CD4-positive, alpha-beta T cell treated with Interleukin-17A for 1 hour (primary cell): ENCODE measurements at places on chromosomes 7 and 10.

- peak; percentile 15 for DNase-seq
Measured at GRCh38 chr10:80924063-80924952, 386.6 kb downstream of the SH2D4B start.

- DNase-seq: no peak
Measured at GRCh38 chr7:107889992-107890391, 991 bp upstream of the DLD start.

DNA sequence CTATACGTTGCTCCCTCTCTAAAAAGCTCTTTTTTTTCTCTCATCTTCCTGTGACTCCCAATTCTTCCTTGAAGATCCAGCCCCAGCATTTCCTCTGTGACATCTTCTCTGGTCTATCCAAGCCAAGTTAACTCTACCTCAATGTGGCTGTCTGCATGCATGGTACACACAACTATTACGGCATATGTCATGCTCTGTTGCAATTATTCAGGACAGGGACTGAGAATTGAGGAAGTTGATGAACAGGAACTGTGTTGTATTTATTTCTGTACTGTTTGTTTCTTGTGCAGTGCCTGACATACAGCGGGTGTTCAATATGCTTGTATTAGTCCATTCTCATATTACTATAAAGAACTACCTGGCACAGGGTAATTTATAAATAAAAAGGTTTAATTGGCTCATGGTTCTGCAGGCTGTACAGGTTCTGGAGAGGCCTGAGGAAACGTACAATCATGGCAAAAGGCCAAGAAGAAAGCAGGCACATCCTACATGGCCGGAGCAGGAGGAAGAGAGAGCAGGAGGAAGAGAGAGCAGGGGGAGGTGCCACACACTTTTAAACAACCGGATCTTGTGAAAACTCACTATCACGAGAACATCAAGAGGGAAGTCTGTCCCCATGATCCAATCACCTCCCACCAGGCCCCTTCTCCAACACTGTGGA lies 6.3 kb downstream of the TRPV5 start:
- no peak for DNase-seq

GRCh38 chr10:11611248-11612020 lies at the start of gene USP6NL:
TSS of gene USP6NL (minus strand) at chr10:11611650. CDS start at chr10:11597634, 14,016 bp downstream.
- peak; percentile 55 for DNase-seq

- no peak for DNase-seq
Measured at GRCh38 chr7:123652406-123652805, 3.3 kb upstream of the LMOD2 start.

GRCh38 chr10:133442191-133442966 lies 11.4 kb upstream of the SCART1 start:
- peak; percentile 38 for DNase-seq

DNA sequence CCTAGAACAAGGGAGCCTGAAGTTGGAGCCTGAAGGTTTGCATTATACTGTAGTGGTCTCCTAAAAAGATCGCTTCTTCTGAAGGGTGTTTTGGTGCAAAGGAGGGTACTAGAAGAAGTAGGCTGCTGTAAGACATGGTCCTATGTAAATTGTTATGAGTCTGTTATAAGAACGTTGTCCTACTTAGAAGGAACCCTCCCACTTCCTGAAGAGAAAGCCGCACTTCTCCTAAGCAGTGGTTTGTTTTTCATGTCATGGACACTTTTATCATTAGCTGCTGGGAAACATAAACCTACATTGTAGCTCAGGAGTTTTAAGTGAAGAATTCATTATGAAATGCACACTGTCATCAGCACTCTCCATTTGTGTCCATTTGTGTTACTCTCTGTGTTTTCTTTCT lies 129.1 kb upstream of the ITGB1 start:
- peak; percentile 49 for DNase-seq

- peak; percentile 45 for DNase-seq
Measured at GRCh38 chr7:26681819-26682418, 182.5 kb downstream of the SKAP2 start.

DNA sequence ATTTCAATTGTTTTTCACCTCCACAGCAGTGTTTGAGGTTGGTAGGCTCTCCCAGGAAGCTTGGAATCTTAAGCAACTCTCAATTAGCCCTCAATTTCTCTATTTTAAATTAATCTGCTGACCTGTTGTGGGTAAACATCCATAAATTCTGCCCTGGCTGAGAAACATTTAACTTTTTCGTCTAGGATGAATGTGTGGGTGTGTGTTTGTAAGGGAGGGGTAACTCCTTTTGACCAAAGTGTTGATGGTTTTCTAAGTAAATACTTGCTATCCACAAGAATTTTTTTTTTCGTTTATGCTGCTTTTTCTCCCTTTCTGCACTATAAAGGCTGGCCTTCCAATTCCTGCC lies 973 bp downstream of the PPP3CB start:
- DNase-seq: no peak

DNA sequence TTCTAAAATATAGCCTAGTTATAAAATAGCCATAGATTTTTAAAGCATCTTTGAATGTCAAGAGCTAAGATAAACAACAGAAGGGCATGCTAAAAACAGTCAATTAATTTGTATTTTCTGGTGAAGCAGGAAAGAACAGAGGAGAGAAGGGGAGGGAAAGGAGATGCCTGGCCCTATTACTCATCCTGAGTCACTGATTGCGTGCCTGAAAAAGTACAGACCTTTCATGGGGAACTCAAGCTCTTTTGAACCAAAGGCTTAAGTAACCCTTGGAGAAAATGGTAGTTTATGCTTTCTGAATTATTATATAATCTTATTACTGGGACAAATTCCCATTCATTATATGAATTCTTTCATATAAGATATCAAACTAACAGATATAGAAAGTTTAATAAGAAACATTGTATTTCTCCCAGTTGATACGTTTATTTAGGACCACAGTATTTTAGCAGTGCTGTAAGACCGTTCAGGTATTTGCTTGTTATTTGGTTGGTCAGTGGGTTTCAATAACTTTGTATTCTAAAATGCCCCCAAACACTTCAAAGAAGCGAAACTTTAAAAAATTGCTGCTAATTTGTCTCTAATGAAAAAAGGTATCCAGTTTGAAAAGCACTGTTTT lies 151.3 kb downstream of the HGF start:
- no peak for DNase-seq

- DNase-seq: no peak
Measured at GRCh38 chr7:10696064-10696463, 277.6 kb upstream of the PHF14 start.

- no peak for DNase-seq
Measured at GRCh38 chr10:117550599-117551329, 8.2 kb downstream of the EMX2 start.

DNA sequence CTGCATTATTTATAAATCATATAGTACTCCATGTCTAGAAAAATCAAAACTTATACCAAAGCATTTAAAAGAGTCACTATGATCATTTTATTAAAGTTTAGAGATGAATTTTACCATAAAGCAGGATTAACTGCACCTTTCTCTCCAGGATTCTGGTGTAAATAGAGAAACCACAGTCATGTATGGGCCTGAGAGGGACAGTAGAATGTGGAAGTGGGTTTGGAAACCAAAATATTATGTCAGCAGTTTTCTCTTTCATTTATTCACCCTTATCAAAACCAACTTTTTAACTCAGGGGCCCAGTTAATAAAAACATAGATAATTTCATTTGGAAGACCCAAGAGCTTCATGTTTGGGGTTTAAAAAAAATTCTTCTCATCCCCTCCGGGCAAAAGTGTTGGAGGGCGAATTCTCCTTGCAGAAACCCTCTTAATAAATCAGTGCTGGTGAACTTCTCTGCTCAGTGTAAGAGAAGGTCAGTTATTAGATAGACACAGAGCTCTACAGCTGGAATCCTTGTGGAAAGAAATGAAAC lies 266.2 kb downstream of the CREB5 start:
- DNase-seq: no peak

GRCh38 chr10:47024399-47025252 lies 113.4 kb downstream of the PTPN20 start:
- DNase-seq: peak; percentile 66
